Neural crest cell (in vitro differentiated cells): ENCODE measurements at places on chromosomes 11 and 22. TPM values are rescaled to one million over a fixed set of nuclear protein-coding genes. Genes with fewer than 3 reads are reported as not detected.
A peak's percentile ranks its signal among the peaks of the same experiment; 100 is the strongest.

The RASGRP2 gene
- total RNA-seq: 0.93 and 1.5 TPM in 2 replicates

The OR10D3 gene
- total RNA-seq: not detected in 2 replicates

The GPR83 gene
- total RNA-seq: 0.30 and 0.34 TPM in 2 replicates

The OR56A1 gene
- 0.14 and 0.16 TPM in 2 replicates for total RNA-seq

The MMP27 gene
- not detected in 2 replicates for total RNA-seq

The VSIG10L2 gene
- not detected in 2 replicates for total RNA-seq

- DNase-seq: no peak
Measured at GRCh38 chr11:103294516-103294915, 185.3 kb downstream of the DYNC2H1 start.

- DNase-seq: no peak
Measured at GRCh38 chr11:73375830-73376159, 404 bp upstream of the RELT start.

GRCh38 chr11:120514541-120515121 lies 3.1 kb downstream of the GRIK4 start:
- no peak for DNase-seq

DNA sequence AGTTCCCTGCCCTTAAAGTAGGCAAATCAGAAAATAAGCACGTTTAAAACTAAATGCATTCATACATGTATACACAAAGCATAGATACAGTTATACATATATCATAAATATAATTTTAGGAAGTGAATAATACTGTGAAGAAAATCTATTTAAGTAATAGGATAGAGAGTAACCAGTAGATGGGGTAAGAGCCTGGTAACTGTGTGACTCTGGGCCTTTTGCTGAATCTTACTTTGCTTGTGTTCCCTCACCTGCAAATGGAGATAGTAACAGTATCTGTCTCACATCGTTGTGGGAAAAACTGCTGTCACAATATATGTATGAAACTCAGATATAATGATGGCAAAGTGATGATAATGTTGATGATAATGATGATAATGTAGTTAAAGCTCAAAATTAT lies 29.9 kb downstream of the MS4A2 start:
- DNase-seq: no peak

DNA sequence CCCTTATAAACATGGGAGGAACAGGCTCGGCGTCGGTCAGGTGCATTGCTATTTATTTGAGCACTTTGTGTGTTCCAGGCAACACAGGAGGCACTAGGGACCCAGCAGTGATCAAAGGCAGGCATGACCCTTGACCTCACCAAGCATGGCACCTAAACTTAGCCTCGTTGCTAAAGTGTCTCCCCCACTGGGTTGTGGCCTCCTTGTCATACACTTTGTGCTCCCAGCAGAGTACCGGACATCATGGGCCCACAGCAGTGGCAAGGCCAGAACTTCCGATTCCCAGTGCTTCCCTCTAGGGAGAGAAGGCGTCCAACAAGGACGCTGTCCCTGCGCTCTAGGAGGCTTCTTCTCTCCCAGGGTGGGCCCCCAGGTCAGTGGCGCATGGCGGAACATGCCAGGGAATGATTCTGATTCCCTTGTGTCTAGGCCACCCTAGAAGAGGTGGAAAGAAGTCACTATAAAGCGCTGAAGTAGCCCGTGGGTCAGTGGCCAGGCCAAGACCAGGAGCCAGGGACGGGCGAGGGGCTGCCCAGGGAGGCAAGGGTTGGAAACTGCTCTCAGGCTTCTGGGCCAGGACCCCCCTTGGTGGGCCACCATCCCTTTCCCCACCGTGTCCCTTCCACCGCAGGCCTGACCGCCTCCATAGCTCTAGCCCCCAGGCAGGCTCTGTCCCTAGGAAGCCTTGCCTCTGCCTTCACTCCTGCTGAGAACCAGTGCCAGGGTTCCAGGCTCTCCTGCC lies 19.7 kb downstream of the TOM1 start:
- no peak for DNase-seq

- no peak for DNase-seq
Measured at GRCh38 chr11:82865841-82866240, 34.4 kb downstream of the PRCP start.

GRCh38 chr11:75276686-75277085 lies 36.1 kb downstream of the TPBGL start:
- DNase-seq: no peak

GRCh38 chr11:110093407-110094297 lies 460 bp downstream of the ZC3H12C start:
- peak; percentile 51 for DNase-seq

DNA sequence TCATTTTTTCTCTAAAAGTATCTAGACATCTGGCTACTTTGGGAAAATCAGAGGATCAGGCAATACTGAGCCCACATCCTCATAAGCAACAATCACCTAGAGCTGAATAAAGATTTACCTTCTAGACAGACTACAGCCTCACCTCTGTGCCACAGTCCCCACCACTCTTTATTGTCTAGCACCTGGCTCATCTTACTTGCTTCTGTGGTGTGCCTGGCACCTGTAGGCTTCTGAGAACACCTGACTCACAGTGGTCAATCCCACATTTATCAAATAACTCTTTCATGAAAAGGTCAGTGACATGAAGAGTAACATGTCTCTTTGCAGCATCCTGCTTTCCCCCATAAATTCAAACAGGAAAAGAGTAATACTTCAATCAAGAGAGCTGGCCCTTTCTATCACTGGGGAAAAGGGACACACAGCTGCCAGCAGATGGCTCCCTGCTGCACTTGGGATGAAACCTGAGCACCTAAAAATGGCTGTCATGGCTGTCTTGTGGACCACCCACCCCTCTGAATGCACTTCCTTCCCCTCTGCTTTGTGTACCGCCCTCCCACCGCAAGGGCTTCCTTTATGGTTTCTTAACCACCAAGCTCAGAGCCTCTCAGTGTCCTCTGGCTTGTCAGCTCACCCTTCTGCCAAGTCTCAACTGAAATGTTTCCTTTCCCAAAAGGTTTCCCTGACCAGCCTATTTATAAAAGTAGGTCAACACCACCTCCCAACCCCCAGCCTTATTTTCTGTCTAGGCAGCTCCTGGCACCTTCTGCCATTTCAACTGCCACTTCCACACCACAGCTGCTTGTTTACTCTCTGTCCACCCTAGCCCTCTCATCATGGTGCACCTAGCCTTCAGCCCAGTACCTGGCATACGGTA lies 9.3 kb downstream of the TFIP11 start:
- peak; percentile 25 for DNase-seq
